Activated naive CD4-positive, alpha-beta T cell treated with Interleukin-2 at 50 U/mL for 16 hours (primary cell): ENCODE measurements at places on chromosomes 2 and 18.

GRCh38 chr2:231384970-231385369 lies 10.5 kb upstream of the B3GNT7 start:
- no peak for DNase-seq

- DNase-seq = no peak
Observed at GRCh38 chr2:122883849-122884248, 1128.4 kb downstream of the TSN start.

DNA sequence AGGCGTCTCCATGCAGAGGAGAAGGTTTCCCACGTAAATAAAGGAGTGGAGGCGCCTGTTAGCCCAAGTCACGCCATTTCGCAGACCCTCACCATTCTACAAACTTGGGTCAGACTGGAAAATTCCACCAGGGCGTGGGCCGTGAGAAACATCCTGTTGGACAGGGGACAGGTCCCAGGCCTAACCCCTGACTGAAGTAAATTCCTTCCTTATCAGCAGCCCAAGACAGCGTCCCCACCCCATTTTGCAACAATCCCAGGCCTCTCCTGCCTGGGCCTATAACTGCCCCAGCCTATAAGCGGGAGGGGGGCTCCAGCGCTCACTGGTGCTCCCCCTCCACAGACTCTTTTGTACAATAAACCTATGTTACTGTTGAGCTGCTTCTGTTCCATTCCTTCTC lies 57.3 kb upstream of the CBLN2 start:
- no peak for DNase-seq

DNA sequence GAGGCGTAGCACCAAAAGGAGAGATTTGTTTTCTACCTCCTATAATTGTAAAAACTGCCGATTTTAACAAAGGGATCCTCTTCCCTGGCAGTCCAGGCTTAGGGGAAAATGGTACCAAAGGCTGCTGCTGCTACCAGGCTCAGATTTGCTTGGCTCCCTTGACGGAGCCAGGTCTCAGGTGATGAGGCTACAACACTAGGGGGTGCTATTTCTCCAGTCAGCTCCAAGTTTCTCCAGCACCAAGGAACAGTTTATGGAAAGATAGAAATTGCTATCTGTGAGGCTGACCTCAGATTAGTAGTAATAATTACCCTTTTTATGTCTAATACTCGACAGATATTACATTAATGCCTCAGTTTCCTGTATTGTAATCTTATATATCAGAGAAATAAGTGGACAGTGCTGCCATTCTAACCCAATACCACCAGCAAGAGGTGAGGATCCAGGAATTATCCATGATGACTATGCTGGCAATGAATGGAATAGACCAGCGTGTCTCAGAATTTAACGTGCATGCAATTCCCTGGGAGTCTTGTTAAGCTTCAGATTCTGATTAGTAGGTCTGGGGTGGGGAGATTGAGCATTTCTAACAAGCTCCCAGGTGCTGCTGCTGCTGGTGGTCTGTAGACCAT lies 111.3 kb downstream of the ESCO1 start:
- DNase-seq = no peak

DNA sequence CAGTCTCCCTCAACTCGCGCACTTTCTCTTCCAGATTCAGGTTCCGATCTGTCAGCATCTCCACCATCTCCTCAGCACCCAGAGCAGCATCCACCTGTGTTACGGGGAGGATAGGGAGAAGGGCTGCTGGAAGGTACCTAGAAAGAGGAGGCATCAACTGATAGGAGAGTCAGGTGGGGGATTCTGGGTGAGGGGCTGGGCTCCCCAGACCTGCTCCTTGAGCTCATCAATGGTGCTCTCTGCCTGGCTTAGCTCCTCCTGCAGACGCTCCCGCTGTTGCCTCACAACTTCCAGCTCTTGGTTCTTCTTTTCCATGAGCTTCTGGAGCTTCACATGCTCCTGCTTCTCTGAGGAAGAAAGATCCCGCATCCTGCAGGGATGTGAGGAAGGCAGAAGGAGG lies 10.1 kb downstream of the DCTN1 start:
- DNase-seq = no peak

GRCh38 chr18:55579501-55580270 lies 8.3 kb downstream of the TCF4 start:
- DNase-seq = no peak

- DNase-seq = no peak
Observed at GRCh38 chr18:79645291-79645983, 34.2 kb upstream of the CTDP1 start.

DNA sequence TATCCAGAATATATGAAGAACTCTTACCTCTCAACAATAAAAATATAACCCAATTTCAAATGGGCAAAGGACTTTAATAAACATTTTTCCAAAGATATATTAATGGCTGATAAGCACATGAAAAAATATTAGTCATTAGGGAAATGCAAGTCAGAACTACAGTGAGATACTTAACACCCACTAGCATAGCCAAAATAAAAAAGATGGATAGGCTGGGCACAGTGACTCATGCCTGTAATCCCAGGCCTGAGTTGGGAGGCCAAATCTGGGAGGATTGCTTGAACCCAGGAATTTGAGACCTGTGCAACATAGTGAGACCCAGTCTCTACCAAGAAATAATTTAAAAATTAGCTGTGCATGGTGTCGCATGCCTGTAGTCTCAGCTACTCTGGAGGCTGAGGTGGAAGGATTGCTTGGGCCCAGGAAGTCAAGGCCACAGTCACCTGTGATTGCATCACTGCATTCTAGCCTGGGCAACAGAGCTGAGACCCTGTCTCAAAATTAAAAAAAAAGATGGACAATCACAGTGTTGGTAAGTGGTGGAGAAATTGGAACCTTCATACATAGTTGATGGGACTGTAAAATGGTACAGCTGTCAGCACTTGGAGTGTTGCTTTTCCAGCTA lies 25.1 kb downstream of the MARCHF7 start:
- DNase-seq = no peak

DNA sequence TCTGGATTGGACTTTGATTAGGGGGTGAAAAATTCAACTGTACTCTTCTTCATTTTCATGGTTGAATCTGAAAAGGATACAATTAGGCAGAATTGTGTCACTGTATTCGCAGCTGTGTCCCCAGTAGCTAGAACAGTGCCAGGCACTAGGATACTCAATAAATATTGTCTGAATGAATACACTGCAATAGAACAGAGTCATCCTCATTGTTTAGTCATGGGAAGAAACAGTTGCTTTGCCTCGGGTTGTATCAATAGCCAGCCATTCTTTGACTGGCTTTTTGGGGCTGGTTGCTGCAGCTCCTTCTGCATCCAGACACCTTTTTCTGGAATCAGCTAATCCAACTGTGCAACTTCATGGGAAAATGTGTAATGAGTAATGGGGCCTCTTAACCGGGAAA lies 18.1 kb upstream of the DYNC1I2 start:
- DNase-seq = no peak

DNA sequence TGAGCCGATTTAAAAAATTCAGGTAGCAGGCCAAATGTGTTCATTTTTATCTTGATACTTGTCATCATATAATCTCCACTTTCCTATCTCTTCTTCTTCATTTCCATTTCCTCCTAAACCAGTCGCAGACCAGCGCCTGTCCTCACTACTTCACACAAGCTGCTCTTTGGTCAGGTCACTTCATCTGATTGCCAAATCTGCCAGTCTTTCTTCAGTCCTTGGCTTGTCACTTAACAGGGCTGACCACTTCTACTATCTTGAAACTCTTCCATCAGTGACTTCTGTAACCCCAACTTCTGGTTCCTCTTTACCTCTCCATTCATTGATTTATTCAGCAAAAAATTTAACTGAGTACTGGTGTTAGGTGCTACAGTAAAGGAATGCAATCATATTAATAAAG lies 18.0 kb upstream of the SPRED2 start:
- DNase-seq = no peak

GRCh38 chr2:58448065-58448507 lies 207.0 kb upstream of the FANCL start:
- peak; percentile 4 for DNase-seq

DNA sequence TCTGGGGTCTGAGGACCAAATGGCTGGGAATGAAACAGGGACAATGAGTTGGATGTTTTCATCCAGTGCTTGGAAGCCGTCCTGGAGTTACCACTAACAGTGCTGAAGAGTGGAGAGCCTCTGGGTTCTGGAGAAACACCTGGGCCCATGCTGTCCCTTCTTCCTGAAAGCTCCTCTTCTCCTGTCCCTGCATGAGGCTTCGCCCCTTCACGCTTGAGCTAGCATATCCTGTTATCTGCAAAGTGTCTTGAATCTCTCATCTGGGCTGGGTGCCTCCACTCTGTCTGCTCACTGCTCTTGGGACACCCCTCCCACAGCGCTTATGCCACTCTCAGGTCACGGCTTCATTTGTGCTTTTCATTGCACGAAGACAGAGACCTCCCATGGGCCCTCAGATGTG lies 154.5 kb downstream of the MYCN start:
- no peak for DNase-seq

DNA sequence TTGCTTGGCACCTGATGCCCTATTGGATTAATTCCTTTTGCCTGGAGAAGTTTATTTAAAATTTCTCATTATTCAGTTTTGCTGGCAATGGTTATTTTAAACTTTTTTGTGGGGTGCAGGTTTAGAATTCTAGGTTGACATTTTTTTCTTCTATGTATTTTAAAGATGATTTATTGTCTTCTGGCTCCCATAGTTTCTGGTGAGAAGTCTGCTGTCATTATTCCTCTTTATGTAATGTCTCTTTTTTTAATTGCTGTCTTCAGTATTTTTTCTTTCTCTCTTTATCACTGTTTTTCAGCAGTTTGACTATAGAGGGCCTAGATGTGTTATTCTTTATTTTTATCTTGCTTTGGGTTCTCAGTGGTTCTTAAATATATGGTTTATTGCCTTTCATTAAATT lies 182.2 kb upstream of the STON1 start:
- no peak for DNase-seq

- DNase-seq = no peak
Observed at GRCh38 chr2:180040146-180040925, 33.2 kb upstream of the CWC22 start.

GRCh38 chr2:156181208-156181607 lies 151.3 kb downstream of the NR4A2 start:
- no peak for DNase-seq

GRCh38 chr2:120509213-120509815 lies 163.4 kb downstream of the INHBB start:
- DNase-seq = no peak

DNA sequence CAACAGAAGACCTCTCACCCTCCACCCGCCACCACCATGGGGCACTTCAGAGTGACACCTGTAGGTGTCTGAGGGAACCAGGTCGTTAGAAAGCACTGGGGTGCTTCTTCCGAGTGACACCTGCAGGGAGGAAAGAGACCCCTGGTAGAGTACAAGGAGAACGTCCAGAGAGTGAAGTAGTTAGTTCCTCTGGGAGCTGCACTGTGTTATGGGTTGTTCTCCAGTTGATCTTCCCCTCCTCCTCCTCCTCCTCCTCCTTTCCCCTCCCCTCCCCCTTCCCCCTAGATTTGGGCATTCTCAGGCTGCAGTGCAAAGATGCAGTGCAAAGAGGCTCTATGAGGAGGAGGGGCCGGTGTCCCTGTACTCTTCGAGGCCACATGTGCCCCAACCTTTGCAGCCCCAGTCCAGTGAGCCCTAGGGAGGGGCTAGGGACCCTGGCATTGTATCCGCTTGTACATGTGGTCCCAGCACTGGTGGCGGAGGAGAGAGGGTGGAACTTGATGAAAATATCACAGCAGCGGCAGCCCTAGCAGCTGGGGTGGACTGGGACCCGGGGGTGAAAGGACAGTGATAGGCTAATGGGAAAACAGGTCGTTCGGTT lies 850 bp downstream of the DNAJB2 start:
- no peak for DNase-seq

- DNase-seq = no peak
Observed at GRCh38 chr2:47028846-47029560, 113.4 kb upstream of the MCFD2 start.

DNA sequence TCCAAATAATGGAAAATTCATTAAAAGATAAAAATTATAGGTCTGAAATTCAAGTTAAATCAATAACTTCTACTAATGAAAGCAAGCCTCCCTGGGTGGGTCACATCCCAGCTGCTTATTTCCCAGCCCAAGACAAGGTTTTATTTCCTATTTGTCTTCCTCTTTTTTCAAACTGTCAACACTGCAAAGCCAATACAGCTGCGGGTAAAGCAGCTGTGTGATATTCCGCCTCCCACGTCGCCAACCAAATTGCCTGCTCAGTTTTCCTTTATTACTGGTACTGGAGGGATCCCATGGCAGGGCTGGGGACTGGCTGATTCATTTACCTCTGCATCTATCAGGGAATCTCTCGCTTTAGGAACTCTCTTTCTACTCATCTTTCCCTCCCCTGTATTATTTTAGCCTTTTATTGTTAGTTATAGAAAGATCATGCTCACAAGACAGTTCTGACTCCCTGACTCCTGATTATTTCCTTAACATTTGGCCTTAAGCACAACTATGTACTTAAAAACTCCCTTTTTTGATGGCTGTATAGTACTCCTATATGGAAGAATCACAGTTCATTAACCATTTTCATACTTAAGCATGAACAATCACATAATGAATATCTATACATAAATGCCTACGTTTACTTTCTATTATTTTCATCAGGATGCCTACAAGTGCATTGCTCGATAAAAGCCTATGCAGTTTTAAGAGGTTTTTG lies 253.1 kb downstream of the CDCA7 start:
- no peak for DNase-seq

DNA sequence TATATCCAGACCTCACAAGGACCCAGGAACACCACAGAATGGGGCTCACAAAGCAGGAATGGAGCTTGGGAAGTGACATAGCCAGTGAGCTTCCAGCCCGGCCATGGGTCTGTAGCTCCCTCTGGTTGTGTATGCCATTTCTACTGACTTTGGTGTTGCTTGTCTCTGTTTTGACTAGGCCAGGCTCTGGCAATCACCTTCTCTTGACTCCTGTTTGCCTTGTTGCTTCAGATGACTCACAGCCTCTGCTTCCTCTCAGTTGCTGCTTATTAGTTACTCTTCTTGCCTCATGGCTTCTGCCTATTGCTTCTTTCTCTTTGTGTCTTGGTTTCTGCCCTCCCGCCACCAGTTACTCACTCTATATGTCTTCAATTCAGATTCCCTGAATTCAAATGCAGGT lies 15.8 kb upstream of the IER3IP1 start:
- no peak for DNase-seq

DNA sequence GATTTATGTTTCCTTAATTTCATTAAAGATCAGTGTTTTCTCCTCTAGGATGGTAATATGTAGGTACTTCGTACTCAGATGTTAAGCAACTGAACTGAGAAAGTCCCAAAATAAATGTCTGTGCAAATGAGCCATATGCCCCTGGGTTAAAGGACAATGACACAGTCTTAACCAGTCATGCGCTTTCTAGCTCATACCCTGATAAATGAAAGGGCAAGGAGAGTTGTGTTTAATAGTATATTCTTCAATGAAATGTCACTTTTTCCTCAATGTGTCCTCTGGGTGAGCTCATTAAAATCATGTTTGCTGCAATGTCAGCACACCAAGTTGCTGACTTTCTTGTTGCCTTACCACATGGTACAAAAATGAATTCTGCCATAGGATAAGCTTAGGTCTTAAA lies 856.3 kb downstream of the TMEM182 start:
- DNase-seq = no peak

DNA sequence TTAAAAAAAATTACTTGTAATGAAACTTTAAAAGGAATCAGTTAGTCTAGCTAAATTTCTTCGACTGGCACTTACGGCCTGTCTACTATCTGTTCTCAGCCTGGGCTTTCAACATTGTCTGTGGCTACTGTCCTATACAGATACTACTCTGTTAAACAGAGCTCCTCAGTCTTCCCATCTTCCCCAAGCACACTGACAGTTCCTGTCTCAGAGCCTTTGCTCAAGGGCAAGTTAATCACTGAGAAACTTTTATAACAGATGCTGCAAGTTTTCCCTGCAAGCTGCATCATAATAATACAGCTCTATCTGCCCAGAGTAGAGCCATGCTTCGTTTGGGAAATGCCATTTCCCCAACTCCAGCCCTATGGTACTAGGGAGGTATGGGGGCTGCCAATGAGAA lies 11.3 kb upstream of the YPEL5 start:
- no peak for DNase-seq
